ENCODE measurements at places on chromosomes 1 and 21.

- DNase-seq: no peak
Observed at GRCh38 chr1:212981571-212982328, 31.4 kb downstream of the VASH2 start.

GRCh38 chr1:173063171-173063570 is 12.4 kb upstream of the TNFSF18 start:
- DNase-seq: peak; percentile 19

DNA sequence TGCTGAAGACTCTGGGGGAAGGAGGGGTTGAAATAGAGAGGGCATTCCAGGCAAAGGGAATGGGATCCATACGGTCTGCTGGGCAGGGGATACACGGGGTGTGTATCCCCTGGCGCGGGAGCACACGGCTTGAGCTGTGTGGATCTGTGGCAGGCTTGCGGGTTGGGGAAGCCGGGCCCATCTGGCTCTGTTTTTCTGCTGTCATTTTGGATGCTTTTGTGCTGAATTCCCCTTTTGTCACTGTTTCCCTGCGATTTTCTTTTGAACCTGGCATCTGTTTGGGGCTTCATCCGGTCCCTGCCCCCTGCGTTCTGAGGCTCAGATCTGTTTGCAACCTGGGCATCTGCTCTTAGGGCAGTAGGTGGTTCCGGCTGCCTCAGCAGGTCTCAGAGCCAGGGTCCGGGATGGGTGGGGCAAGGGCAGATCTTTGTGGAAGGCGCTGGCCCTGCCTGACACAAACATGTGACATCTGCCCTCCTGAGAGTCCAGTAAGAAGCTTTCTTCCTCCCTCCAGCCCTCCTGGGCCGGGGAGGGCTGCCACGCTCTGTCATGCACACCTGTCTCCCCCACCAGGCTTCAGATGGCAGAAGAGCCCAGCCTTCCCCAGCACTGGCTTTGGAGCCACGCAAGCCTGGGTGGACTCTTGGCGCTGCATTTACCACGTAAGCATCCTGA is 84.0 kb downstream of the IGSF21 start:
- no peak for DNase-seq

- DNase-seq: no peak
Observed at GRCh38 chr1:39829791-39830533, 41.3 kb upstream of the BMP8B start.

GRCh38 chr1:16118706-16119105 is 37.2 kb downstream of the EPHA2 start:
- no peak for DNase-seq

DNA sequence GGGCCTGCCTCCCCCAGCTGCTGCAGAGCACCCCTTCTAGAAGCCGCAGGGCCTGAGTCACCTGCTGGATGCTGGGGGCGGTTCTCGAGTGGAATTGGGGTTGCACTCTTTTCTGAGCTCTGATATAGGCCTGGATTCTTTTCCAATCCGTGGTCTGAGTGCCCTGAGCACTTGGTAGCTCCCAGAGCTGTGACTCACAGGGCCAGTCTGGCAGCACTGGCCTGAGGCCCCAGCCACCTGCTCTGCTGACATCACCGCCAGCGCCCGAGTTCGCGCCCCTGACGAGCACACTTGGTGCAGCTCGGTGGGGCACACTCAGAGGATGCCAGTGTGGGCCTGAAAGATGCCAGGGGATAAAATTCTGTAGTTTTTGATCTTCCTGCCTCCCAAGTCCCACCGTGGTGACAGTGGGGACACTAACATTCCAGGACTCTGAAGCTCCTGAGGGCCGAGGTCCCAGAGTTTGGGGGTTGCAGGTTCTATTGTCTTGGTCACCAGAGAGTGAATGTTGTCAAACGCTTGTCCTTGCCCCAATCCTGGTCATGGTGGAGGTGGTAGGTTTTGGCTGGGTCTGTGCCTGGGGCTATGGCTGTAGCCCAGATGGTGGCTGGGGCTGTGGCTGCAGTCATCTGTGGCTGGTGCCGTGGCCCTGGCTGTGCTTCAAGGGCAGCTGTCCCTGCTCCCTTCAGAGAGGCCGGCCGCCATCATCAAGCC is 74.6 kb downstream of the OBSCN start:
- DNase-seq: no peak

GRCh38 chr1:75053207-75053606 is 81.0 kb upstream of the LHX8 start:
- peak; percentile 64 for DNase-seq

- no peak for DNase-seq
Observed at GRCh38 chr1:117644696-117645311, 39.0 kb downstream of the TENT5C start.

DNA sequence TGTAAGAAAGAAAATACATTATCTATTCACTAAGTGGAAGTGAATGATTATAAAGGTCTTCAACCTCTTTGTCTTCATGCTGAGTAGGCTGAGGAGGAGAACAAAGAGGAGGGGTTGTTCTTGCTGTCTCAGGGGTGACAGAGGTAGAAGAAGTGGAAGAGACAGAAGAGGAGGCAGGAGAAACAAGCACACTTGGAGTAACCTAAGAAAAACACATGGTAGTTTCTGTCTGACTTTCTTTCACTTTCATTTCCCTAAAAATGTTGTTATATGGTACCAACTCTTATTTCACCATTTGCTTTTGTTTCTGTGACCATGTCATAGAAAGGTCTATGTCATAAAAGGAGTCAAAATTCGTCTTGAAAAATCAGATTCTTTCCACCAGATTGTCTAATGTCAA is 696.6 kb upstream of the BRINP3 start:
- no peak for DNase-seq
